Breast epithelium (tissue), 4 donors: ENCODE measurements at places on chromosomes 3 and 15.

DNA sequence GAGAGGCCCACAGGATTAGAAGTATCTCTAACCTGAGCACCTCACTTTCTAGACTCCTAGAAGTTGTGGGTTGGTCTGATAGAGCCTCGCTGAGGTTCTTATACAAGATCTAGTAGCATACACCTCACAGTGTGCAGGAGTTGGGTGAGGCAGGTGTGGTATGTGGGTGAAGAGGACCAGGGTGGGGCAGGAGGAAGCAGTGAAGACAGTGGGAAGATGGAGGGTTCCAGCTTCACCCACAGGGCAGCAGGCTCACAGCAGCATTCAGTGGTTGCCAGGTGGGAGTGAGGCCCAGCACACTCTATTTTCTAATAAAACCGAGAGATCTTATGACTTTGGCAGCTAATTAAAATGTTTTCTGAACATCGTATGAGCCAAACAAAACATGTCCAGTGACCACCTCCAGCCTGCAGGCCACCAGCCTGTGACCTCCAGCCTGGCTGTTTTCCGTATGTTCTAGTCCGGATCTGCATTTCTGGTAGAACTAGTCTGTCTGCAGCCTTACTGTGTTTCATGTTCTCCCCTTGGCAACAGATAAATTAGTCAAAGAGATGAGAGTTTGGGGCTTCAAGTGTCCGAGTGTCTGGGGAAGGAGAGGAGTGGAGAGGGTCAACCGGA, 170.4 kb upstream of the CTDSPL start:
- no peak for DNase-seq

GRCh38 chr3:47314056-47314764, 31.5 kb downstream of the KLHL18 start:
- DNase-seq, result no peak

DNA sequence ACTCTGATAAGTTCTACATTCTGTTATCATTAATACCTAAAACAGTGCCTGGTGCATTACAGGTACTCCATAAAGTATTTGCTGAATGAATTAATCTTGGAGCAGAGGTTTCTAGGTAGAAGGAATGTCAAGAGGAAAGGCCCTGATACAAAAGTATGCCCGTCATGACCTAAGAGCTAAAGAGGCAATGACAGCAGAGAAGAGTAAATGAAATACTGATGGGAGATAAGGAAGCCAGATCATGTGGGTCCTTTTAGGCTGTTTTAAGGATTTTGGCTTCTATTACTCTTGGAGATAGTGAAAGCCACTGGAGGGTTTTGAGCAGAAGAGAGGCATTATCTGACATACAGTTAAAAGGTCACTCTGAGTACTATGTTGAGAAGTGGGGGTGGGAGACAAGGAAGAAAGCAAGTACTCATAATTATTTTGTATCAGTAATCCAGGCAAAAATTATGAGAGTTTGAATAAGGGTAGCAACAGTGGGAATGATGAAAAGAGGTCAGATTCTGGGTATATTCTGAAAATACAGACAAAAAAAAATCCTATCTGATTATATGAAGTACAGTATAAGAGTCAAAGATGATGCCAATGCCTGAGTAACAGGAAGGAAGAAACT, 48.3 kb downstream of the DENND4A start:
- no peak for DNase-seq

DNA sequence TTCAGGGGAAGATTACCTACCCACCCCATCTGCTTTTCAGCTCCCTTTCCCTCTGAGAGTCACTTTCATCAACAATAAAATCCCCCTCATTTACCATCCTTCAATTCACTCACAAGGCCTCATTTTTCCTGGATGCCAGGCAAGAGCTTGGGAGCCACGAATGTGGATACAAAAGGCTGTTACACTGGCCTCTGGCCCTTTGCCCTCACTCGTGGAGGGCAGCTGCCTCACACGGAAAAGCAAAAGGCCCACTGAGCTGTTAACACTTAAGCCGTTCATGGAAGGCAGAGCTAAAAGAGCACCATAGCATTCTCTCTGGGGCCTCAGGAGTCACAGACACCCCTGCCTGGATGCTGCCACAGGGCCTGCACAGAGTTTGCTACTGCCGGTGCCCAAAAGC, 102.4 kb upstream of the TUSC7 start:
- no peak for DNase-seq

GRCh38 chr3:168998792-168999191, 664.7 kb downstream of the MECOM start:
- no peak for DNase-seq

GRCh38 chr3:196219194-196219969, 3.0 kb downstream of the SLC51A start:
- peak; percentile 76 for DNase-seq

DNA sequence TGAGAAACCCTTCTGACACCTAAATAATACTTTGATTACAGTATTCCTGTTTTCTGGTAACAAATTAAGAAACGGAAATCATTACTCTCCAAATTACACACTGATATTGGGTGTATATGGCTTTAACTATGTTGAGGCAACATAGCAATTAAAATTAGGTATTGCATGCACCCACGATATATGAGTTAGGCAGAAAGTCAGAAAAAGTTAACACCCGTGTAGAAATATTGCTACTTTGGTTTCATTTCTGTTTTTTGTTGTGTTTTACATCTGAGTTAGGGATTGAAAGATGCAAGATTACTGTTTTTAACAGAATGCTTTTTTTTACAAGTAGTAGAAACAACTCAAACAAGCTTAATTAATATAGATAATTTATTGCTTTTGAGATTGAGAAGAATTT, 327.8 kb downstream of the GBE1 start:
- DNase-seq, result no peak

DNA sequence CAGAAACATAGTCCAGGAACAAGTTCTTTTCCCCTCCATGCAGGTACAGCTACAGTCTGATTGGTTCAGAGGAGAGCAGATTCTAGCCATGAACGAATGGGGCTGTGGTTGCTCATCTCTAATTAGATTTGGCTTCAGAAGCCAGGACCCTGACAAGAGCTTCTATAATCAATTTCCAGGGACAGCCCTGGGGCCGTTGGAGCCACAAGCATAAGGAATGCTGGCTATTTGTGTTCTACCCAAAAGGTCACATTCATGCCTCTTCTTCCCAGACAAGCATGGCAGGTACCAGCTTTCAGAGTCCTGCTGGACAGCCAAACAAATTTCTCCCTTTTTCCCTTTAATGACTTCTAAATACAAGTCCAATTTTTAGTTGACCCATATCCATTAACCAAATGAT, 215.5 kb upstream of the LRTM1 start:
- DNase-seq, result no peak

DNA sequence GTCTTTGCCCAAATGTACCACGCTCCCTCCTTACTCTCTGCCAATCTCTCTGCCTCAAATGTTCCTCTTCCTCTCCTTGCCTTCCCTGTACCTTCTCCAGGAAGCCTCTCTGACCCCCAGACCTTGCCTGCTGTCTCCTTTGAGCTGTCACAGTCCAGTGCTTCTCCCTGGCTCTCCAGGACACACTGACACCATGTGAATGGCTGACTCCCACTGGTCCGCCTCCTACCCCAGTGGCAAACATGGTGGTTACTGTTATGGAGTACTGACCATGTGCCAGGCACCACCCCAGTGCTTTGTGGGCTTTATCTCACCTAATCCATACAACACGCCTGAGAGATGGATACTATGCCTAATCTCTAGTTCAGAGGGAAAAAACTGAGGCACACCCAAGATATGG, 141.9 kb downstream of the TPRA1 start:
- DNase-seq, result peak; percentile 12

GRCh38 chr15:25238716-25239470, 199.9 kb downstream of the UBE3A start:
- DNase-seq, result no peak

- no peak for DNase-seq
Measured at GRCh38 chr3:73664389-73664788, 39.6 kb upstream of the PDZRN3 start.

DNA sequence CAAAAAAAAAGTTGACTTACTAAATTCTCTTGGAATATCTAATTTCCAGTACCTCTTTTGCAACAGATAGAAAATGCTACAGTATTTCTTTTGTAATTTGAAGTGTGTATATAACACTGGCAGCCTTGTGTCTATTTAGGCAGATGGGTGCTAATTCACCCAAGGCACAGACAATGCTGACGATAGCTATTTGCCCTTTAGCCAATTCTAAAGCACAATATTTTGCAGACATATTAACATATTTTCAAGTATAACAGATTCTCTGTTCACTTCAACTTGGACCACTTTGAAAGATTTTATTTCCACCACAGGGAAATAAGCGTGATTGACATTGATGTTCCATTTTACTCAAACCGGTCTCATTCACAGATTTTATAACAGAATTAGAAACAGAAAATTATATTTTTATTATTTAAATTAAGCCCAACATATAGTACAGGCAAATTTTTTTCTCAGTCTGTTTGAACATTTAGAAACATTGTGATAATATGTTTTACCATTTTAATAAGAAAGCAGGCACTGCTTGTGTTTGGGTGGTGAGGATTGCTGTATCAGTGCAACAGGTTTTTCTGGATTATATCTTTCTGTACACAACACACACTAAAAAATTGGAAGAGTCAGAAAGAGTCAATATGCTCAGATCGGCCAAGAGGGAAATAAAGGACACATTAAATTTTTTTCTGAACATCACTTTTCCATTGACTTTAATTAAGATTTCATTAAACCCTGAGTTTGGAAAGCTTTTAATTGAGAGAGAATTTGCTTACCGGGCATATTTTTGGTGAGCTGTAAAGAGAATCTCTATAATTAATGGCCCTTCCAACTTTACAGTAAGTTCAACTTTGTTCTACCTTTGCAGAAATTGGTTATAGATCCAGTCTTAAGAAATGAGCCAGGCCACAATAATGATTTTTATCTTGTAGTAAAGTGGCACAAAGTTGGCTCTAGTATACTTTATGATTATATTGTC, 327.3 kb upstream of the NR2F2 start:
- DNase-seq, result no peak

DNA sequence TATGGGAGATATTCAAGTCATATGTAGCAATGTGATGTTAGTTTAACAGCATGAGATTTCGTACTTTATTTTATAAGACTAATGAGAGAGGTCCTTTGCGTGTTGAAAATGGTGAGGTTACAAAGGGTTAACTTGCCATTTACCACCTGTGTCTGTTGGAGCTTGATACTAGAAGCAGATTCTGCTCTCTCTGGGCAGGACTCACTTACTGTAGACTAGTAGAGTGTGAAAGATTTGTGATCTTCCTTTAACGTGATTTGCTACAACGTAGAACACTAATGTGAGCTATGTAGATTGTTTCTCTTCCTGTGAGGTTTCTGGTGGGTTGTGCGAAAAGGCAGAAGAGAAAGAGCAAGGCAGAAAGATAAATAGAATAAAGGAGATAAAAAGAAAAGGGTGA, 1.1 kb downstream of the TP63 start:
- DNase-seq, result no peak

DNA sequence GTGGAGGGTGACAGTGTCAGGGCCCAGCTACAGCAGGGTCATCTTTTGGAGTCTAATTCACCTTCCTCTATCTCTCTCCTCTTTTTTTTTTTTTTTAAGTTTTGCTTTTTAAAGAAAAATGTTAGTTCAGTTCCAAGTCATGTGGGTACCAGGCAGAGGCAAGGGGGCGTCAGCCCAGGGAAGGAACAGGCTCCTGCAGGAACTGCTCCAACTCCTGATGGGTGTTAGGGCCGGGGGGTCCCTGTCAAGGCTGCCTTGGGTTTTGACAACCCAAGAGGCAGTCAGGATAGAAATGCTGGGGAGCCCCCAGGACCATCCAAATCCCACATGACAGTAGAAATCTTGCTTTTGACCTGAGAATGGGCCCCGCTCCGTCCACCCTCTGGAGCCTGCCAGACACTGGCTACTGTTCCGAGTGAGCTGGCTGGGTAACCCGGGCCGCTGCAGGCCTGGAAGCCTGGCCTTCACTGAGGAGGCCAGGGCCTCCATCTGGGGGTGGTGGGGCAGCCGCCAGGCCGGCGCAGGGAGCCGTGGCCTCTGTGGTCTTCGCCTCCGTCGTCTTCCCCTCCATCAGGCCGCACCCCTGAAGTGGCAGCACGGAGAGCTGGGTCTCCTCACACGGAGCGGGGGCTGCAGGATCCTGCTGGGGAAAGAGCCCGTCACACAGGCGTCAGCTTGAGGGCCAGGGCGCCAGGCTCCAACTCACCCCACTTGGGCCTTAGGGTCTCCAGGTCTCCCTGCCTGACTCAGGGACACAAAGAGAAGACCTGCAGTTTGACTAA, 24.2 kb downstream of the RNU5B-1 start:
- DNase-seq, result no peak
